ENCODE measurements at places on chromosomes 11 and 22.

DNA sequence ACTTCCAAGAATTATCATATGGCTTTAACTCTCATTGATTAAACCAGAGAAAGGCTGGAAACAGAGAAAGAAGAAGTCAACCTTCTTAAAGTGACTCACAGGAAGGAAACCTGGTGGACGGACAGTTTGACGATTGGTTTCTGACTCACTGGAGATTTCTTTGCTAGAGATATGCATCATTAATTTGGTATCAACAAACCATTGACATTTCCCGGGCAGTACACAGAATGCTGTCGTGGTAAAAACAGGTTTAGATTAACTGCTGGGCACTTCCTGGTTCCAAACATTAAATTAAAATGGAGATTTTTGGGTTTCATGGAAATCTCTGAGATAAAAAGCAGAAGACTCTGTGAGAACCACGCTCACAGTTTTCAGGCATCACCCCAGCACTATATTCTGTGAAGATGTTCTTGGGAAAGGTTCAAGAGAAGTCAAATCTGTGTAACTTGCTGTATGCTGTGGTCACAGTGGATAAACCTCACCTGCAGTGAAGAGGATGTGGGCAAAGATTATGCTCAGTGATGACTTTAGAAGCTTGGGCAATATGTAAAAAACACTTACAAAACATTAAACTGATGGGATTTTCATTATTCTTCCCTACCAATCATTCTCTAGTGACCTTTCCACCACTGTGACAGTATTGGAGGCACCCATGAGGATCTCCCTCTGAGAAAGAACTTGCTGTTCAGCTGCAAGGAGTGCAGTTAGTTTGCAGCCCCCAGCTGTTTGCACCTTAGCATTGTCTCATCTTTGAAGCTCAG is 61.1 kb upstream of the CD44 start:
- peak; percentile 78 for DNase-seq

DNA sequence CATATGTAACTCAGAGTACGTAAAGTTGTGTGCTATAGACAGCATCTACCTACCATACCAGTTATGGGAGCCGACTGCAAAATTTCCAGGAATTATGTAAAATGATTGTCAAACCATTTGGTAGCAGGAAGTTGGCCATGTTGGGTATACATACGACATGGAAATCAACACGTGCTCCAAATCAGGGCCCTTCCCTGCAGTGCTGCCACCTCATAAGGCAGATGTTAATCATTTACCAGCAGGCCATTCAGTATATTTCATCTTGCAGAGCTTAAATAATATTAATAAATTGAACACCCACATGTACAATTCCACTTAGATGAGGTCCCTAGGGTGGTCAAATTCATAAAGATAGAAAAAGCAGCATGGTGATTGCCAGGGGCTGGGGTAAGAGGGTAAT is 9.8 kb downstream of the MS4A18 start:
- DNase-seq = no peak

GRCh38 chr22:49863931-49864330 is 10.3 kb downstream of the ZBED4 start:
- no peak for DNase-seq

DNA sequence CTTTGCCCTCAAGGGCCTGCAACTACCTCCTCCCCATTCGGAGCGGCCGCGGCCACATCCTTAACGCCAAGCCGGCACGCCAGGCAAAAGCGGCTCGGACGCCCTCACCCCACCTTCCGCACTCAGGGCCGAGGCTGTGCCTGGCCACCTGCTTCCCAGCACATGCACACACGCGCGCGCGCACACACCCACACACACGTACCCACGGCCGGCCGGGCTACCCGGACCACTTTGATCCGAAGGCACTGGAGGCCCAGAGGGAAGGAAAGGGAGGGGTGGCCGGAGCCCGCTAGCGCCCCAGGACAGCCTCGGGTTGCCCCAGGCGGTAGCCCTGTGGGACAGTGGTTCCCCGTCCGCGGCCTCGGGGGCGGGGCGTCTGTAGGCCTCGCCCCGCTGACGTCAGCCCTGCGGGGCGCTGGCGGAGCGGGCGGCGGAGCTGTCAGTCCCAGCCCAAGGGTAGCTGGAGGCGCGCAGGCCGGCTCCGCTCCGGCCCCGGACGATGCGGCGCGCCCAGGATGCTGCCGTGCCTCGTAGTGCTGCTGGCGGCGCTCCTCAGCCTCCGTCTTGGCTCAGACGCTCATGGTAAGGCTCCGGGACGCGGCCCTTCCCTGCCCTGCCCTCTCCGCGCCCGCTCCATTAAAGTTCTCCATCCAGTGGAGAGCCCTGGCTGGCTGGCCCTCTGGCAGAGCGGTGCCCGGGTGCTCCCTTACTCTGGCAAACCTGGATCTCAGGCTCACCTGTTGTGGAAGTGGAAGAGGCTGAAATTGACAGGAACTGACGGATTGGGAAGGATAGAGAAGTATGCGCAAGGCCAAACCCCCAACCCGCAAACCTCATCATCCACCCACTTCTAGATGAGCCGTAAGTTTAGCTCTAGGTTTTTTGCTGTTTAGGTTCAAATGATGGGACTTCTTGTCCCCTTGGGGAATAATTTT is at the start of gene IL10RA:
Gene IL10RA, plus strand, starts transcription at position 442 of the 935 bp plus-strand sequence. Its CDS starts 74 bp downstream, at position 516.
- DNase-seq = peak; percentile 89

GRCh38 chr11:95599959-95600586 is 189.5 kb downstream of the FAM76B start:
- no peak for DNase-seq

- no peak for DNase-seq
These were observed 19.9 kb upstream of the CTSC start for GRCh38 chr11:88357323-88358039.

GRCh38 chr11:93370260-93370659 is 39.7 kb downstream of the DEUP1 start:
- DNase-seq = no peak

GRCh38 chr11:21949763-21950413 is 243.0 kb upstream of the ANO5 start:
- DNase-seq = no peak

DNA sequence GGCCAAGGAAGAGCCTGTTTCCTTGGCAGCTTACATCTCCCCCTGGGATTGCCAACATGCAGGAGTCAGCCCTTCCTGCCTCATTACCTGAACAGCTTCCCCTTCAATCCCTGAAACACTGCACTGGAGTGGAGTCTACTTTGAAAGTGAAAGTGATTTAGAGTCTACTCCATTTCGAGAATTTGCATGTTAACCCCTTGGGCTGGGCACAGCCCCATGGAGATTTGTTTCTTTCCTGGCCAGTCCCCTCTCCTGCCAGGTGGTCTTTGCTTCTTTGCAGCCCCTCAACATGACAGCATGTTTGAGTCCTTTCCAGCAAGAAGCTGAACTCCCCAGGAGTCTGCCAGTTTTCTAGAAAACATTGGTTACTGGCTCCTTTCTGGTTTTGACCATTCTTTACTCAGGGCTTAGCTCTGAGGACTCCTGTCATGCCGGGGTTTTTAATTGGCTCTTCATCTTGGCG is 59.9 kb downstream of the TRAF6 start:
- DNase-seq = no peak

- DNase-seq = peak; percentile 91
These were observed at the start of gene XBP1 for GRCh38 chr22:28800308-28801041. Gene XBP1, minus strand, starts transcription at chr22:28800569.

DNA sequence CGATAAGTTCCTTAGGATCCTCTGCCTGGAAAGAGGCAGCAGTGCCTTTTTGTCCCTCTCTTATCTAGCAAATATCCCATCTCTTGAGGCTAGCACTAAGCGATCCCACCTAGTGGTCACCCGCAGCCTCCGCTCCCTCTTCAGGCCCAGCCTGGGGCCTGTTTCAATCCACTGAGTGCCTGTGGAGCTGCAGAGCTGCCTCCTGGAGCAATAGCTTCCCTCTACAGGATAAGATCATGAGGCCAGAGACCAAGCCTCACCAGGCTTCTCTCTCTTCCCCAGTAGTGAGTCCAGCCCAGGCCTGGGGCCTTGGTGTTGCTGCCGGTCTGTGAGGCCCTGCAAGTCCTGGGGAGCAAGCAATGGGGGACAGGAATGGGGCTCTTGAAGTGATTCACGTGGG is 65.8 kb downstream of the SLC22A12 start:
- no peak for DNase-seq

GRCh38 chr11:60870733-60871377 is 3.5 kb downstream of the ZP1 start:
- DNase-seq = no peak

DNA sequence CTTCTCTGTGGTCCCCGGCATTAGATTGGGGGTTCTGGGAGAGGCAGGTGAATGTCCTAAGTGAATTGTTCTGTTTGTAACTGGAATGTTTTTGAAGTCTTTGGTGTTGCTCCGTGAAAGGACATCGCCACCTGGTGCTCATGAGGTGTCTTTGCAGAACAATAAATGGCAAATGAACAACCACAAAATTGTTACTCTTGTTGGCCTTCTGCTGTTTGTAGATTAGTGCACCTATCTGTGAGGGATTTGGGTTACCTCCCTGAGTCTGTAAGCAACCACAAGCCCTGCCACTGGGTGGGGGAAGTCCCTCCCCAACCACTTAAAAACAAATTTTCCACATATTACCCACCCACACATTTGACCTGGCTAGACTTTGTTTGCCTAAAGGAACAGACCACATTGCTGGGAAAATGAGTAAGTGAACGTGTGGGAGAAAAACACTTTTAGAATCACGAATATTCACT is 4.7 kb downstream of the MPEG1 start:
- DNase-seq = peak; percentile 49

DNA sequence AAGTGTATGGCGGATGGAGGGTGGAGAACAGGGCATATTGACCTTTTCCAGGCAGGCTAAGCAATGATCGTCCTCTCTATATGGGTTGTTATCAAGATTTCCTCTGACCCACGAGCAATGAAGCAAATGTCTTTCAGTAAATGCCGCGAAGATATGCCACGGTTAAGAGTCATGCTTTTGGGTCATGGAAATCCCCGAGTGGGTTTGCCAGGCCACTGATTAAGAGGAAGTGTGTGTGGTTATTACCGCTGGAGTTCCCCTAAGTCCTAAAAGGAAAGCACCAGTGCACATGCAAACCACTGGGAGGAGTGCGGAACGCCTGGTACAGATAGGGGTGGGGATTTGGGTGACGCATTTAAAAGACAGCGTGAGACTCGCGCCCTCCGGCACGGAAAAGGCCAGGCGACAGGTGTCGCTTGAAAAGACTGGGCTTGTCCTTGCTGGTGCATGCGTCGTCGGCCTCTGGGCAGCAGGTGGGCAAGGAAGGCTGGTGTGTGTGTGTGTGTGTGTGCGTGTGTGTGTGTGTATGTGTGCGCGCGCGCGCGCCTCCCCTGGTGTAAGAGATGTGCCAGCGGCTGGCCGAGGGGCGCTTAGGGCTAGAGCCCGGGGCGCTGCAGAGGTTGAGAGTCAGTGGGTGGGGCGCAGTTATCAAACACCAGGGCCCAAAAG is at the start of gene BIRC3:
Gene BIRC3, plus strand, starts transcription at position 386 of the 669 bp plus-strand sequence. CDS start 7,026 bp downstream, outside the sequence.
- peak; percentile 98 for DNase-seq

DNA sequence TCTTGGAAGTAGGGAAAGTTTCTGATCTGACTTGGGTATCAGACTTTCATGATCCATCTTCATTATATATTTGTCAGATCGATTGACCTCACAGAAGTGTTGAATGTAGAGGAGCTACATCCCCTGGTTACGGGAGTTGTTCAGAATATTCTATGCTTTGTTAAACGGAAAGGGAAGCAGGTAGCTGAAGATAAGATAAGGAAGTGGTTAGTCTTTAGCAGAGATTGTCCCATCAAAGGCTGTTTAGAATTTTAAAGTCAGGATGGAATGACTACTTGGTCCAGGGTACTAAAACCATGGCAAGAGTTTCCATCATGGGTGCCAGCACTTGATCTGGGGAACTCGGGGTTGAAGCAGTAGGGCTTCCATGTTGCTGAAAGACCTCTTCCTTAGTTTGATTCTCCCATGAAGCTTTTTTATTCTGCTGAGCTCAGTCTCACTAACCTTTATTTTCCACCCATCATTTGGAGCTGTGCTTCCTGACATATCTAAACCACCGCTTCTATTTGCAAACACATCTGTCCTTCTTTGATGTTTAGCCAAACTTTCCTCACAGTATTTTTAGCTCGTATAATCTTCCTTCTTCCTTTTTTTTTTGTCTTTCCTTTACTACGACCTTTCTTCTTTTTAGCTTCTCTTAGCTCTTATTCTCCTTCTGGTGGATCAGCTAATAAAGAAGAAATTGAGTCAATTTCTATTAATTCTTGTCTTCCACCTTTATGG is 4.0 kb upstream of the C22orf31 start:
- DNase-seq = no peak

DNA sequence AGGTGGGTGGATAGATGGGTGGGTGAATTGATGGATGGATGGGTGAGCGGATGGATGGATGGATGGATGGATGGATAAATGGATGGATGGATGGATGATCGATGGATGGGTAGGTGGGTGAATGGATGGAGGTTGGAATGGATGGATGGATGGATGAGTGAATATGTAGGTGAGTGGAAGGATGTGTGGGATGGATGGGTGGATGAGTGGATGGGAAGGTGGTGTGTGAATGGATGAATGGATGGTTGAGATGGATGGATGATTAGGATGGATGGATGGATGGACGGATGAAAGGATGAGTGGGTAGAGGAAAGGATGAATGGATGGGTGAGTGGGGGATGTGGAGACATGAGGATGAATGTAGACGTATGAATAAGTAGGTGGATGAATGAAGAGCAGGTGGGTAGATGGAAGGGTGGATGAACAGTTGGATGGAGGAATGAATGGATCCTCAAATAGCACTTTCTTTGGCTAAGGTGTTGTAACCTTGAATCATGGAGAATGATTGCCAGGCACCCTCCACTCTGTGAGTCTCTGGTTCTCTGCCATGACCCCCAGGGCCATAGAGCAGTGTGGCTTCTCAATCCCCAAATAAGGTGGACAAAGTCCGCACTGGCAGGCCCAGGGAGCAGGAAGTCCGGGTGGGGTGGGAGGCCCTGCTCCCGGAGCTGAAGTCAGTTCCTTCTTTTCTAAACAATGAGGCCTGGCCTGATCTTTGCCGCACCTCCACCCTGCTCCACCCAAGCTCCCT is 36.9 kb downstream of the IGF2 start:
- no peak for DNase-seq

GRCh38 chr11:59212744-59213631 is at the start of gene MPEG1:
Gene MPEG1, minus strand, starts transcription at chr11:59212927. Its CDS starts 62 bp downstream, at chr11:59212865.
- DNase-seq = peak; percentile 38

- DNase-seq = no peak
These were observed 50.1 kb downstream of the NRXN2 start for GRCh38 chr11:64672875-64673274.

DNA sequence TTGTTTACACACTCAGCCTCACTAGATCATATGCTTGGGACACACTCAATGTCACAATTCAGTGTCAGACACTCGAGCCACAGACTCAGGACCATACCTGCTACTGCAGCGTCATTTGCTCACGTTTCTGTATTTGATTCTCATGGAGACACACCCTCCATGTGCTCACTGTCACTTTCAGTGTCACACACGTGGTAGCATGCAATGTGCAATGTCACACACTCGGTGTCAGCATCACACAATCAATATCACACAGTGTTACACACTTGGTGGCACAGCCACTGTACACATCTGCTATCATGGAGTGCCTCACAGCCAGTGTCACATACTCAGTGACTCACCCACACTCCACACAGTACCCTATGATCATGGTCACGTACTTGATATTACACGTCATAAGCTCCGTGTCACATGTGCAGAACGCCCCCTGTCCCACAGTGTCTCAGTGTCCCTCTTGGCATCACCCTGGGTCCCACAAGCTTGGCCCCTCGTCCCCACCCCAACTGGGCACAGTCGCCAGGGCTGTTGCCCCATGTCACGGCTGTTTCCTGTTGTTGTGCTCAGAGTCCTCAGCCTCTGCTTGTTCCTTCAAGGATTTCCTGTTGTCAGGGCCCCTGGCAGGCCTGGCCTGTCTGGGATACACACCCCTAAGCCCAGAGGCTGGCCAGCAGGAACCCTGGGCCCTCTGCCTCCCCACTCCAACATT is 49.6 kb downstream of the PDE2A start:
- DNase-seq = peak; percentile 21

GRCh38 chr22:44180706-44181032 is at the start of gene PARVG:
Gene PARVG, plus strand, starts transcription at chr22:44180925. Its CDS starts 2,405 bp downstream, at chr22:44183330.
- peak; percentile 66 for DNase-seq

- DNase-seq = no peak
These were observed 889.7 kb upstream of the API5 start for GRCh38 chr11:42422090-42422489.

Measured in CD4-positive, alpha-beta T cell treated with Interleukin-15 for 1 hour (primary cell).